KG1 (cell line): ENCODE measurements at places on chromosomes 16 and 17.

DNA sequence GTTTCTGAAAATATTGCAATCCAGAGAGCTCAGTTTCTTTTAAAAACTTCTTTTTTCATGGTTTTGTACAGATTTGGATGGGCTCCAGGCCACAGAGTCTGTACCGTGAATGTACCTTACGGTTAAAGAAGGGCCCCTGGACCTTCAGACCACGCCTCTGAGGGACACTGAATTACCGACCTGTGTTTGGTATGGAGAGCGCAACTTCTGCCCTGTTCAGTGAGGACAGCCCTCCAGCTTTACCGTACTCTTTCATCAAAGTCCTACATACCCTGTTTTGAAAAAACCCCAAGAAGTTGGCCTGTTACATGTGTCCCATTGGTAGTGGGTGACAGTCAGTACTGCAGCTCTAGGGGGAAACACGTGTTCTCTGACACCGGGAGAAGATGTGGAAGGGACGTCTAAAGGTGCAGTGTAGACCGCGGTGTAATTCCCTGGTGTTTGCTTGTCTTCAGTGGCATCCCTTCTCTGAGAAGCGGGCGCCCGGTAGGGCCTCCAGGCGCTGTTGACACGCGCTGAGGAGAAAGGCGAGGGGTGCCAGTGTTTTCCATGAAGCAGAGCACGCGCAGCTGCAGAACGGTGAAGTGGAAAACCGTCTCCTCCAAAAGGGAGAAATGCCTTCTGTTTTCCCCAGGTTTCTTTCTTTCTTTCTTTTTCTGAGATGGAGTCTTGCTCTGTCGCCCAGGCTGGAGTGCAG is 6.2 kb downstream of the PGS1 start:
- no peak for DNase-seq

- no peak for DNase-seq
Measured at GRCh38 chr16:77974883-77975282, 47.5 kb upstream of the CLEC3A start.

- DNase-seq: no peak
Measured at GRCh38 chr17:29146369-29146972, 33.7 kb downstream of the MYO18A start.

- peak; percentile 44 for DNase-seq
Measured at GRCh38 chr16:10971560-10971961, 27.2 kb downstream of the CLEC16A start.

GRCh38 chr17:68133346-68134045 is 98.0 kb downstream of the KPNA2 start:
- no peak for DNase-seq

DNA sequence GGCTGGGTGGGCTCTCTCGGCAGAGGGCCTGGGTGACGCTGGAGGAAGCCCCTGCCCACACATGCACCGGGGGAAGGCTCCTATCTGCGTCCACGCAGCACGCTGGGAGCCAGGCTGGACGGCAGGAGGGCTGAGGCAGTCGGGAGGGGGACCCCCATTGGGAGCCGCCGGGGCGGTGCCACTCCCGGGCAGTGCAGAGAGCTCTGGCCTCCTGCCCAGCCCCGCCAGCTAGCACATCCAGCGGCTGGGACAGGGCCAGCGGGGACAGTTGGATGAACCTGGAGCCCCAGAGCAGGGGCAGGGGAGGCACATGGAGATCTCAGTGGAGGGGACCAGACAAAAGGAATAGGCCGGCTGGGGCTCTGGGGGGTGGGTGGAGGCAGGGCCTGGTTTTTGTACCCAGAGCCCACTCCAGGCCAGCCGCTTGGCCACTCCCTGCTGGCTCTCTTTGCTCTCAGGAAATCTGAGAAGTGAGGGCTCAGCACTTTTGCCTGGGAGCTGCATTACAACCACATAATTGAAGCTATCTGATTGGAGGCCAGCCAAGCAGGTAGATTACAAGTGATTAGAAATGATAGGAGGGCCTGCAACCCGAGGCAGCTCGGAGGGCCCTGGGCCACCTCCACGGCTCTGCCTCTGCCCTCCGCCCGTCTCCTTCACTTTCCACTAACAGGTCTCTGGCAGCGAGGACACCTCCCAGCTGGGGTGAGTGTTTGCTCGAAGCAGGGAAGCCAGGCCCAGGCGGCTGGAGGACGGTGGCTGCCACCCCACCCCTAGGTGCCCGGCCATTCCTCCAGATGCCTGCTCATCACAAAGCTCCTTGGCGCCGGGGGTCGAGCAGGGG is 40.1 kb downstream of the ENGASE start:
- no peak for DNase-seq

GRCh38 chr16:88780142-88781062 is 4.6 kb downstream of the PIEZO1 start:
- DNase-seq: no peak

DNA sequence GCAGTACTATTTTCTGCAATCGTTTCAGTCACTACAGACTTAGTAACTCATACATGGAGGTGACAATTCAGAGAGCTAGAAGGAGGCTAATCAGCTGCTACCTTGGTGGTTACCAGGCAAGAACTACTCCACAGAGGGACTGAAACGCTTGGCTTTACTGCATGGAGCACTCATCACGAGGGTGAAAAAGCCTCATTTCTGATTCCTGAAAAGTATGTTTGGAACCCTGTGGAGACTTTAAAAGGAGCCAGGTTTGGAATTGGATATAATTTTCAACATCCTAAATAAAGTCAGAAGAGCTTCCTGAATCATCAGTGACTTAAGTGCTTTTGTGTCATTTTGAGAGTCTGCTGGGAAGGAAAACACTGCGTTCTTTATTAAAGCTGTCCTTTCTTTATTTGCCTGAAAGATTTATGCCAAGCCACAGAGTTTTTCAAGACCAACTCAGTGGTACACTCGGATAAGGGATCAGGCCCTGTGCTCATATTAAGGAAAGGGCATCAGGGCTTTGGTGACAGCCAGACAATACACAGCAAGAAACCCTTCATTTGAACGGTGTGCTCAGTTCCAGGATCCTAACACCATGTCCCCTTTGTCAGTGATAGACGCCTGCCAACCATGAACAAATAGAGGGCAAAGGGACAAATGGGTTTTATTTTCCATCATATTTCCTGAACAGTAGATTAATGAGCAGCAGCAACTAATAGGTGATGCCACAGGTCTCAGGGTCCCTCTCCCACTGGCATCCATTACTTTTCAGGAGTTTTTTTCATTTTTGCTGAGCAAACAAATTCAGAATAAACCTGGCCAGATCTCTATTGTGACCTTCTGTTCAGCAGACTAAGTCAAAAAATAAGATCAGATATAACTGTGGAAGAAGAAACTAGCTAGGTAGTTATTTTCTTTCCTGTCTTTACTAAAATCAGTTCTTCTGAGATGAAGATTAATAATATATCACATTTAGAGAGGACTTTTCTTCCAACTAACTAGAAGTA is 80.5 kb upstream of the CLEC18B start:
- DNase-seq: no peak

- DNase-seq: no peak
Measured at GRCh38 chr16:76777721-76778465, 413.1 kb upstream of the MON1B start.

DNA sequence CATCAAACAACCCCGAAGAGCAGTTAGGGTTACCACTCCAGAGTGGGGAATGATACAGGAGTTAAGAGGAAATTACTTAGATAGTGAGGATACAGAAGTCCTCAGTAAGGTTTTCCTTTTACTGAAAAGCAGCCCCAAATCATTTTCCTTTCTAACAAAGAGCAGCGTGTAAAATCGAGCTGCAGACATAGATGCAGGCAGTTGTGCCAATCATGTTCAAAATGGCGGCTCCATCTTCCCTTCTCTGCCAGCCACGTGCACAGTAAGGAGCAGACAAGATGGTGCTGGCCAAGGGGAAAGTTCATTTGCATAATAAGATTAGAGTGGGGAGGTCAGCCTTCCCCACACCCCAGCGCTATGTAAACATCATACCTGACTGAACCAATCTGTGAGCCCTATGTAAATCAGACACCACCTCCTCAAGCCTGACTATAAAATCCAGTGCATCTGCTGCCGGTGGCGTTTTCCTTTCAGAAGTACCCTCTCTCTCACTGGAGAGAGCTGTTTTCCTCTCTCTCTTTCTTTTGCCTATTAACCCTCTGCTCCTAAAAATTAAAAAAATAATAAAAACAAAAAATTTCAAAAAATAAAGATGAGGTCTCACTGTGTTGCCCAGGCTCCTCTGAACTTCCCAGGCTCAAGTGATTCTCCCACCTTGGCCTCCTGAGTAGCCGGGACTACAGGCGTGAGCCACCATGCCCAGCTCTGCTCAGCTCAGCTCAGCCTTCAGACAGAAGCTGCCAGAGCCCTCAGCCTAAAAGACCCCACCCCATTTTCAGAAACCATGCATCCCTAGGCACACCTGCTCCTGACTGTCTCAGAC is 2.6 kb upstream of the SRL start:
- DNase-seq: no peak

DNA sequence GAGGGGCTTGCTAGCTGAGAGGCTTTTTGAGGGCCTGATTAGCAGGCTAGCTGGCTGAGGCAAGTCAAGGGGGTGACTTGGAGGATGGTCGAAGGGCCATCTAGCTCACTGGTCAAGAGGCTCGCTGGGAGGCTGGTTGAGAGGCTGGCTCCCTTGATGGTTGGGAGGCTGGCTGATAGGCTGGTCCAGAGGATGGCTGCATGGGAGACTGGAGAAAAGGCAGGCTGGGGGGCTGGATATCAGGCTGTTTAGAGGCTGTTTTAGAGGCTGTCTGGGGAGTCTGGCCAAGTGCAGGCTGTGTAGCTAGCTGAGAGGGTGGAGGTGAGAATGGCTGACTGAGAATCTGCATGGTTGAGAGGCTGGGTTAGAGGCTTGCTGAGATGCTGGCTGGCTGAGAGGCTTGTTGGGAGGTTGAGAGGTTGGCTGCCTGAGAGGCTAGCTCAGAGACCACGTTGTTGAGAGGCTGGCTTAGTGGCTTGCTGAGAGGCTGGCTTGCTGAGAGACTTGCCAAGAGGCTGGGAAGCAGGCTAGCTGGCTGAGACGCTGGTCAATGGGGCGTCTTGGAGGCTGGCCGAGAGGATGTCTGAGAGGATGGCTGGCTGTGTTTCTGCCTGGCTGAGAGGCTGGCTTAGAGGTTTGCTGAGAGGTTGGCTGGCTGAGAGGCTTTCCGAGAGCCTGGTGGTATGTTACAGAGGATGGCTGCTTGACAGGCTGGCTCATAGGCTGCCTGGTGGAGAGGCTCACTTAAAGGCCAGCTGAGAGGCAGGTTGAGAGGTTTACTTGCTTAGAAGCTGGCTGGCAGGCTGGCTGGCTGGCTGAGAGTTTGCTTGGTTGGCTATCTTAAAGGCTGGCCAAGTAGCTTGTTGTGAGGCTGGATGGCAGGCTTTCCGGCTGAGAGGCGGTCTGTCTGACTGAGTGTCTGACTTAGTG is 36.6 kb upstream of the ACSM2B start:
- no peak for DNase-seq

- DNase-seq: no peak
Measured at GRCh38 chr17:82804442-82805191, 35.2 kb downstream of the ZNF750 start.
